ENCODE measurements at places on chromosomes 16 and 17.

GRCh38 chr16:1045310-1045992 lies 27.1 kb upstream of the SSTR5 start:
- no peak for DNase-seq

- DNase-seq = no peak
Measured at GRCh38 chr16:17294856-17295255, 175.9 kb downstream of the XYLT1 start.

DNA sequence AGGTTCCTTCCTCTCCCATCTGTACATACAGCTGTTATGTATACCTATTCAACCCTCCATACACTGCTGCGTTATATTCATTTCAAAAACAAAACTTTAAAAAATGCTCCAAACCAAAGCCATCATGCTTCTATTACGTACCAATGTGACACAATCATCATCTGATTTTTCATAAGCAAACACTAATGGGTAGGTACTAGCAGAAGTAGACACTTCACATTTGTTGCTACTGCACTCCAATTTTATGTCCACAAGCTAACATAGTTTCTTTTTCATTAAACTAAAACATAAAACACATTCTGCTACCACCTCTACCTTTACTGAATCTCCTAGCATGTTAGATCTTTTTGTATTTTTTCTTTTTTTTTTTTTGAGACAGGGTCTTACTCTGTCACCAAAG lies 57.5 kb downstream of the PARN start:
- DNase-seq = no peak

GRCh38 chr17:35612924-35613521 lies 25.9 kb downstream of the AP2B1 start:
- no peak for DNase-seq

DNA sequence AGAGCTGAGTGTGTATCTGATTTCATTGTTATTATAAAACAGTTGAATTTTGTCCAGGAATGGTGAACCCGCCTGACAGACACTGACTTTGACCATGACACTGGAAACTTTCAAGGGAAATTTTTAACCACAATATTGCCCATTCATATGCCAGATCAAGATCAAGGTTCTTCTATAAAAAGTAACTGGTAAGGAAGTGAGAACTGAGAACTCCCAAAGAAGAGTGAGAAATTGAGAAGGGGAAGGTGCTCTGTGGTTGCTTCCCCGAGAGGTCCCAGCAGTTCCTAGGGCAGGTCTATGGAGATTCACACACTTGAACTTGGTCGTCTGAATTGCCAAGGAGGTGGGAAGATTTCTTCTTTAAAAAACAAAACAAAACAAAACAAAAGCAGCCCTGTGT lies 27.3 kb downstream of the SLC6A4 start:
- no peak for DNase-seq

- DNase-seq = no peak
Measured at GRCh38 chr16:82584553-82585152, 42.1 kb upstream of the CDH13 start.

GRCh38 chr17:65559804-65560627 lies 1.4 kb downstream of the AXIN2 start:
- DNase-seq = peak; percentile 78

GRCh38 chr17:61635913-61636432 lies 45.0 kb upstream of the NACA2 start:
- DNase-seq = no peak

- DNase-seq = no peak
Measured at GRCh38 chr17:72474243-72474642, 353.4 kb downstream of the SOX9 start.

GRCh38 chr17:39229274-39229913 lies 3.6 kb upstream of the STAC2 start:
- DNase-seq = no peak

GRCh38 chr17:83191388-83192160 lies 112.2 kb downstream of the METRNL start:
- DNase-seq = no peak

DNA sequence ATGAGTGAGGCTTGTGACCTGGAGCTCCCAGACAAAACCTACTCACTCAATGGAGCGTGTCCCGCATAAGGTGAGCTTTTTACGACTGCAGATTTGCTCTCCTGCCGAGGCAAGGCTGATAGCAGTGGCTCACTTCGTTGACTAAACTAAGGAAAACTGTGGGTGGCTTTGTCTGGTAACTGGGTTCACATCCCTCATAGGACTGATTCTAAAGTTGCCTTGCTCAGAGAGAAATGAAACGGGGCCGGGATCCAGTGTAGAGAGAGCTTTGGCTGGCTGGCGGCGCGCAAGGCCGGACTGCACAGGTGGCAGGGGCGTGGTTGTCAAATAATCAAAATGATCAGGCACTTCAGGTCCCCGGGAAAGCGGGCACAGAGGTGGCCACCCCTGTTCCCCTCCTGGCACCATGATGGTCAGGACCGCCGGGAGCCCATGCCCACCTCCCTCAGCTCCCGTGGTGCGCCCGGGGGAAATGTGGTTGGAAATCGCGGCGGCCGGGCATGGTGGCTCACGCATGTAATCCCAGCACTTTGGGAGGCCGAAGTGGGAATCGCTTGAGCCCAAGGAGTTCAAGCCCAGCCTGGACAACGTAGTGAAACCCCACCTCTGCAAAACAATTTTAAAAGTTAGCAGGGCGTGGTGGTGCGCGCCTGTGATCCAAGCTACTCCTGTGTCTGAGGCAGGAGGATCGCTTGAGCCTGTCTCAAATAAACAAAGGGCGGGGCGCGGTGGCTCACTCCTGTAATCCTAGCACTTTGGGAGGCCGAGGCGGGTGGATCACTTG lies 26.6 kb upstream of the OR1F1 start:
- DNase-seq = peak; percentile 34

GRCh38 chr16:81449241-81449640 lies 4.6 kb downstream of the CMIP start:
- DNase-seq = no peak

- no peak for DNase-seq
Measured at GRCh38 chr17:37694734-37695133, 50.1 kb downstream of the HNF1B start.

- no peak for DNase-seq
Measured at GRCh38 chr16:23398987-23399805, 53.8 kb downstream of the COG7 start.

DNA sequence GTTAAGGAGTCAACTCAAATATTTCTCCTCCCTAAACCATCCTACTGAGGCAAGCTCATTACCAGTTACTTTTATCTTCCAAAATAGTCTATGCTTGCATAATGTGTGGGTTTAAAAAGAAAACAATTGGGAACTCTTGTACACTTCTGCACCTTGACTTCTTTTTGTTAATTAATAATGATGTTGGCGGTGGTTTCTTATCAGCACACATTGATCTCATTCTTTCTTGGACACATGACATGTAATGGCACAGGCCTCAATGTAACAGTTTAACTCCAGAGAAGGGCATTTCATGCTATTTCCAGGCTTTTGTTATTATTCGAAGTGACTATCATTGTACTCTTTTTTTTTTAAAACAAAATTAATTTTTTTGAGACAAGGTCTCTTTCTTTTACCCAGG lies 7.8 kb downstream of the PLCG2 start:
- no peak for DNase-seq

DNA sequence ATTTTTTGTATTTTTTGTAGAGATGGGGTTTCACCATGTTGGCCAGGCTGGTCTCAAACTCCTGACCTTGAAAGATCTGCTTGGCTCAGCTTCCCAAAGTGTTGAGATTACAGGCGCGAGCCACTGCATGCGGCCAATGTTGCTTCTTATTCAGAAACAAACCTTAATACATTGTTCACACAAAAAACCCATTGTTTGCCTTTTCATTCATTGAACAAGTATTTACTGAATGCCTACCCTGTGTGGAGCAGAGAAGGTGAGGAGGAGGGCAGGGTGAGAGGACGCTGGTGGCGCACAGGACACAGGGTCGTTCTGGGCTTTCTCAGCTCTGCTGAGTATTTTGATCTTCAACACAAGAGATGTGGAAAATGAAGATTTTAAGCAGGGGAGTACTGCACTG lies 8.0 kb upstream of the KRT23 start:
- no peak for DNase-seq

GRCh38 chr17:74393346-74393942 lies 26.1 kb downstream of the GPR142 start:
- DNase-seq = no peak

DNA sequence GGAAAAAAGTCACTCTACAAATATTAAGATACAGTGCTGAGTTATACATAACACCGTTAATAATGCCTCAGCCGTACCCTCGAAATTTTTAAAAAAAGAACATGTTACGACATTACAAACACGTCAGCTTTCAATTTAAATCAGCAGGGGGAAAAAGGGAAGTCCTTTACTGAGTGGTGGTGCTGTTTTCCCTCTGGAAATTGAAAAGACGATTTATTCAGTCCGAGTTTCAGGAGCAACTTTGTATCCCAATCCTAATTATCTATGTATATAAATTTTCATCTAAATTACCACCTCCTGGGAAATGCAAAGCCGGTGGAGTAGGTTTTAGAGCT lies 1.3 kb downstream of the NETO2 start:
- DNase-seq = no peak

DNA sequence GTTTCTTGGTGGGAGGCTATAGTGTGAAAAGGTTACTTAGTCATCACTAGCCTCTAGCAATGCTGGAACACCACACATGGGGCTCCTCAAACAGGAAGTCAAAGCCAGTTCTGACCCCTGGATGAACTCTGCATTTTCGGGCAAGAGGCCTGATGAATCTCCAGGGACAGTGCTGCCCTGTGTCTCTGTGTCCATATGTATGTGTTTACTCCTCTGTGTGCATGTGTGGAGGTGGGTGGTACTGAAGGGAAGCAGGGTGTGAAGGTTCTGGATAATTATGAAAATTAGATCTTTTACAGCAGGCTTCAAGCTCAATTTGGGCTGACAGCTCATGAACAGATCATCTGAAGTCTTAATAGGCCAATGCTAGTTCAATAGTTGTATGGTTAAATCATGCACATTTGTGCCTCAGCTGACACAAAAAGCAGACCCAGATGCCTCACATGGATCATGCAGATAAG lies 133.6 kb downstream of the SNX11 start:
- no peak for DNase-seq

DNA sequence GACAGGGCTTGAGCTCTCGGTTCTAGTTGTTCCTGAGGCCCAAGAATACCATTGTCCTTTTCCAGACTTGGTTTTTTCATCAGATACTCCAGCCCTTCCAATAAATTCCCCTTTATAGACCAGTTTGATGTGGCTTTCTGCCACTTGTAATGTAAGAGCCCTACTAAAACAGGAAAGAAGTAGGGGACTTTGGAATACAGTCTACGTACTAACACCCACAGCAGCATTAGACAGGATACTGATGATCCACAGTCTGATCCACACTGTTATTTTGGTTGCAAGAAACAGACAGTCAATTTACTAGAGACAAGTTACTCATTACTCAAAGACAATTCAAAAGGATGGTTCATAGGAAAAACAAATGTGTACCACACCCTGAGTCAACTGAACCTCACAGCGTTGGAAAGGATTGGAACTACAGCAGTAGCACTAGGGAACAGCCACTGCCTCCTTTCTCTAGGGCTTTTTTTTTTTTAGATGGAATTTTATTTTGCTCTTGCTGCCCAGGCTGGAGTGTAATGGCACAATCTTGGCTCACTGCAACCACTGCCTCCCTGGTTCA lies 45.9 kb upstream of the MED13 start:
- DNase-seq = no peak

DNA sequence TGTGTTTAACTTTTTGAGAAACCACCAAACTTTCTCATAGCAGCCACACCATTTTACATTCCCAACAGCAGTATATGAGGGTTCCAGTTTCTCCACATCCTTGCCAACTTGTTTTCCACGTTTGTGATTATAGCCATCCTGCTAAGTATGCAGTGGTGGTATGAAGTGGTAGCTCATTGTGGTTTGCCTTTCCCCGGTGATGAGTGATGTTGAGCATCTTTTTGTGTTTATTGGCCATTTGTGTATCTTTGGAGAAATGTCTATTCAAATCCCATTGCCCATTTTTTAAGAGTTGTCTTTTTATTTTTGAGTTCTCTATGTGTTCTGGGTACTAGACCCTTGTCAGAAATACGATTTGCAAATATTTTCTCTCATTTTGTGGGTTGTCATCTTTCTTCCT lies 17.4 kb downstream of the SF3B3 start:
- no peak for DNase-seq

DNA sequence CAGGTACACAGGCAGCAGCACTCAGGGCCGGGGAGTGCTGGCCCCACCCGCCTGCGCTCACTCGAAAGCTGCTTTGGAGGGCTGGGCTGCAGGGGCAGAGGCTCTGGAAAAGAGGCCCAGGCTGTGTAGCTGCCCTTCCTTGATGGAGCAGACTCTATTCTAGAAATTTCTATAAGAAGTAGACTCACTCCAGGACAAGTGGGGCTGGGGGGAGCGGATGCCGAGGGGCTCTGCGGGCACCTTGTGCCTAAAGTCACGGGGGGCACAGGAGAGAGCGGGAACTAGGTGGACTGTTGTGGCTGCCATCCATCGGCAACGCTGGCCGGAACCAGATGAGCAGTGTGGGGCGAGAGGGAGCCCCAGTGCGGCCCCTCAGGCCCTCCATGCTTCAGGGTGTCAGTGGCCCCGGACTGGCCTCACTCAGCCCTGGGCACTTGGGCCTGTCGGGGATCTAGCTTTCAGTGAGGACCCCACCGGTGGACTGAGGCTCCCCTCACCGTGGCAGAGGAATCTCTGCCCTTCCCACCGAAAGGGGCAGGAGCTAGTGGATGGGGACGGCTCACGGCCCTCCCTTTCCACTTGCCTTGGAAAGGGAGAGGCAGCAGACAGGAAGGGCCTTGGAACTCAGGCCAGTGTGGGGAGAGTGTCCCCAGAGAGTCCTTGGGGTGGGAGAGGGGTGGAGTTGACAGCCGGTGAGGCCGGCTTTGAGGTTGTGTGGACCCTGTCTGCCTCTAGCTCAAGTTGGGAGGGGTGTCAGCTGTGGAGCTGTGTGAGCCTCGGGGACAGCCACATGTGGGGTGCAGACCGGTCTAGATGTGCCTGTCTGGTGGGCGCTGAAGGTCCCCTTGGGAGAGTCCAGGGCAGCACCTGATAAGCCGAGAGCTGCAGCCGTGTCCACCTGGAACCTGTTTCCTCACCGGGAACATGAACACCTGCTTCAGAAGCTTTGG lies 16.6 kb downstream of the ENDOV start:
- DNase-seq = no peak

DNA sequence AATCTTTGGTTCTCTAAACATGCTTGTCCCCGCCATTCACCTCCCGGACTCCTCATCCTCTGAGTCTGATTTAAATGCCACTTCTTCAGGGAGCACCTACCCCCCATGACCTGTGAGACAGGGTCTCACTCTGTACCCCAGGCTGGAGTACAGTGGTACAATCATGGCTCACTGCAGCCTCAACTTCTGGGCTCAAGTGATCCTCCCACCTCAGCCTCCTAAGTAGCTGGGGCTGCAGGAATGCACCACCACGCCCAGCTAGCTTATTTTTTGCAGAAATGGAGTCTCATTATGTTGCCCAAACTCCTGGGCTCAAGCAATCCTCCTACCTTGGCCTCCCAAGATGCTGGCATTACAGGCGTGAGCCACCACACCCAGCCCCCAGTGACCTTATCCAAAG lies 12.8 kb upstream of the CPSF4L start:
- no peak for DNase-seq

GRCh38 chr17:44267818-44268490 lies at the start of gene SLC4A1:
Gene SLC4A1 (minus strand): TSS chr17:44268135. CDS start chr17:44262866, 5,269 bp downstream.
- no peak for DNase-seq

- no peak for DNase-seq
Measured at GRCh38 chr16:85306071-85306792, 194.0 kb upstream of the CIBAR2 start.
